Activated CD4-positive, alpha-beta T cell treated with anti-CD3 and anti-CD28 coated beads for 24 hours (primary cell): ENCODE measurements at places on chromosomes 3 and 15.

GRCh38 chr3:106229495-106230278, 360.9 kb upstream of the CBLB start:
- no peak for DNase-seq

DNA sequence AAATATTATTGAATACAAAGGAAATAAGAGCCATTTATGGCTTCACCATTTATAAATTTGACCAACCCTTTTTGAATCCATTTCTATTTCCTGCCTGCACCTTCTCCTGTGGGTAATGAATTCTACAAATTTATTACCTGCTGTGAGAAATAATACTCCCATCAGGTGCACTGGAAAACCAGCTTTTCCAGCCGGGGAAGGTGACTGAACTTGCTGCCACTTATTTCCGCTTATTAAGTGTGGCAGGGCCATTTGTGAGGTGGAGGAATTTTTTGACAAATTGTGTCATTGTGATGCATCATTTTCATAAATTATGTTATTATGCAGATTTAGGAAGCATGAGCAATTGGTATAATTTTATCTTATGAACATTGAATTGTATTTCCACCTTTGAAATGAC, 151.1 kb downstream of the SQOR start:
- DNase-seq, result no peak

DNA sequence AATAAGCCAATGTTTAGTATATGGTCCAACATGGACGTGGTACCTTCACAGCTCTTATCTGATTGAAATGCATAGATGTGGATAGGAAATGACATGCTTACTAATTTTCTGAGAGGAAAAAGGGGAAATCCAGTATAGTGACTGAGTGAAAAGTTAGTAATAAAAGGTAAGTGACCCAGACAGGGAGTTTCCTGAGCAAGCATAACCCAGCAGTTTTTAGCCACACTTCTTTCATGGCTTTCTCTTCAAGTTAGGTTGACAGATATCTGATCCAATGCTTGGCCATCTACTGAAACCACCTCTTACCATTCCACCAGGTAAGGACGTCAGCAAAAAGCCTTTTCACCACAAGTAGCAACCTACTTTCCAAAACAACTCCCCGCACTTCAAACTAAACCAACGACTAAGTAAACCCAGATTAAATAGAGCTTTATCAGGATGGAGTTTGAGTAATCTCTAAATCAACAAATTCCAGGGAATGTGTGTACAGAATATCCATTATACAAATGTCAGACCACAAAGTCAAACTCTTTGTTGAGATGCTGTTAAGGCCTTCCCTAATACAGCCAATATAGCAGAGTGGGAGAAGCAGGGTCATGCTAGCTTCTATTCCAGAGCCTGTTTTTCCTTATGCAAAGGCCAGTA, 329.7 kb downstream of the RORA start:
- DNase-seq, result no peak

GRCh38 chr3:32392536-32393302, 1.1 kb downstream of the CMTM7 start:
- no peak for DNase-seq

DNA sequence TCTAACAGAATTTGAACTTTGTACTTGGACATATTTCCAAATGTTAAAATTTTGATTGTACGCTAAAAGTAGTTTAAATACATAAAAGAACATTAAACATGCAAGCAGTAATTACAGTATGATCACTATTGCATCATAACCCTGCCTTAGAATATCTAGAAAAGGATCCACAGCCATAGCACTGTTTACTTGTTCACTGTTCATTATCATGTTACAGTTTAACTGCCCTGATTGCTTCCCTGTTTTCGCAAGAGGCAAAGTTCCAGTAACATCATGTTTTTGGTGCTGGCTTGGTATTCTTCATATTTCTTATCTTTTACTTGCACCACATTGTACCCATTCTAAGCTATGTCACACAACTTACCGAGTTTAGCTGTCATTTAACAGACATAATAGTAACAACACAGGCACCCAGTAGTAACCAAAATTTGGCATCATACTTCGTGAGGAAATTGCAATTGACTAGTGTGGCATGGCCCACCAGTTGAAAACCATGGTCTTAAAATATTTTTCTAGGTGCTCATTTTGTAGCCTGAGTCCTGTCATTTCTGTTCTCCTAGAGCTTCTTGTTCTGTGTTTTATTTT, 13.3 kb upstream of the TMEM87A start:
- DNase-seq, result no peak

GRCh38 chr15:34059476-34059875, 20.5 kb upstream of the AVEN start:
- no peak for DNase-seq

GRCh38 chr3:31495971-31496665, 36.6 kb upstream of the STT3B start:
- no peak for DNase-seq

GRCh38 chr3:52372822-52373504, 56.8 kb downstream of the DNAH1 start:
- no peak for DNase-seq

- DNase-seq, result no peak
Observed at GRCh38 chr3:144431134-144431533, 459.5 kb downstream of the DIPK2A start.

- DNase-seq, result no peak
Observed at GRCh38 chr3:143825513-143825912, 22.8 kb downstream of the SLC9A9 start.

DNA sequence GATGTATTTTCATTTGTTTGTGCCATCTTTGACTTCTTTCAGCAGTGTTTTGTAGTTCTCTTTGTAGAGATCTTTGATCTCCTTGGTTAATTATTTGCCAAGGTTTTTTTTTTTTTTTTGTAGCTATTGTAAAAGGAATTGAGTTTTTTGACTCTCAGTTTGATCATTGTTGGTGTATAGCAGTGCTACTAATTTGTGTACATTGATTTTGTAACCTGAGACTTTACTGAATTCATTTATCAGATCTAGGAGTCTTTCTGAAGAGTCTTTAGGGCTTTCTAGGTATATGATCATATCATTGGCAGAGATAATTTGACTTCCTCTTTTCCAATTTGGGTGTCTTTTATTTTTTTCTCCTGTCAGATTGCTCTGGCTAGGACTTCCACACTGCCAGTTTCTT, 42.2 kb upstream of the POMGNT2 start:
- DNase-seq, result no peak

DNA sequence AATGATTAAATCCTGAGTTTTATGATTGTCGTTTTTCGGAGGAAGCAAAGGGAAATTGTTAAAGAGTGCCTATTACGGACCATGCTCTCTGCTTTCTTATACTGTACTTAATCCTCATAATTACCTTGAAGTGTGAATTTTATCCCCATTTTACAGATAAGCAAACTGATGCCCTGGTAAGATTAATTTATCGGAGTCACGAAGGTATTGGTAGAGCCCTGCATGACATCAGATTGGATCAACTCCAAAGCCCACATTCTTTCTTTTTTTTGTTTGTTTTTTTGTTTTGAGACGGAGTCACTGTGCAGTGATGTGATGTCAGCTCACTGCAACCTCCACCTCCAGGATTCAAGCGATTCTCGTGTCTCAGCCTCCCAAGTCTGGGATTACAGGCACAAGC, 1.6 kb upstream of the GNB4 start:
- DNase-seq, result no peak

GRCh38 chr15:52039925-52040781, 21.1 kb downstream of the MAPK6 start:
- no peak for DNase-seq

DNA sequence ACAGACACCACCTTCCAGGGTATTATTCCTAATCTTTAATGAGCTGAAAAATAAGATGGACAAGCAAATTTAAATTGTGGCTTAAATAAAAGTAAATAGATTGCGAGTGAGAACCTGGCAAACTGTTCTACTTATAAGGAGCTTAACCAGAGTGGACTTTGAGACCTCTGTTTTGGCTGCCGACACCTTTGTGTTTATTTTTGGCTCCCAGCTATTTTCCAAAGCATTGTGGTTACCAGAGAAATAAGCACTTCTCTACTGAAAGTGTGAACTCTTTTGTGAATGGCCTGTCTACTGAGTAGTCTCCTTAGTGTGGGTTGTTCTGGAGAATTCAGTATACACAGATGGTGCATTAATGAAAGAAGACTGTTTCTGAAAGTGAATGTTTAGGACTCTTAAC, 109.4 kb downstream of the ATP8B4 start:
- no peak for DNase-seq

DNA sequence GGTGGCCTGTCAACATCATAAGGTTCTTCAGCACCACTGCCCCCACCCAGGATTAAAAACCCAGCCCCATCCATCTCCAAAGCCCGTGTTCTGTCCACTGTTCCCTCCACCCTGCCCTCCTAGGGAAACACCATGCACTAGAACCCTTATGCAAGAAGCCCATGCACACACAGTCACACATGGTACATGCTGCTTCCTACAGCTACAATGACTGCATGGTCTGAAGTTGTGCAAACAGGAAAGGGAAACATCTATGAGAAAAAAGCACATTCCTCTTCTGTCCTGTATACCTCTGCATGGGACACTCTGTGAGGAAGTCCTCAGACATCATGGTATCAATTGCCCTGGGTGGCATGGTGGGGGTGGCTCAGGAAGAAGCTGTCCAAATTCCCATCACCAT, 108.6 kb upstream of the MRPS22 start:
- no peak for DNase-seq

DNA sequence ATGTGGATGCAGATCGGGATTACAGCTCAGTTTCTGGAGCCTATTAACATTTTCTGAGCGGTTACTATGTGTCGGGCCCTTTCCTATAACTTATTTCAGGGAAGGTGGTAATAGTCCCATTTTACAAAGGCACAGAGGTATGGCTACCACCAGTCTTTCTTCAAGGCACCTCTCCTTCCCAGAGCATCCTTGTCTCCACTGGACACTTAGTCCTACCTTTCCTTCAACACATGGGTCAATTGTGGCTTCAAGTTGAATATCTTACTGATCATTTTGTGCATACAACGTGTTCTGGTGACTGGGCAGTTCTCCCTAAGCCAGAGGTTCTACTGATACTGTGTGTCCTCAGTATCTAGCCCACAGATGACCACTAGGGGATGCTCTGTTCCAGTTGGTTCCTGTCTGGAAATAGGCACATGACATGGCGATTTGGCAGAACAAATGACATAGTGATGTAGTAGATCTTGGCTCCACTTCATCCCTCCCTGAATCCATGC, 60.7 kb upstream of the CMTM8 start:
- DNase-seq, result peak; percentile 19

DNA sequence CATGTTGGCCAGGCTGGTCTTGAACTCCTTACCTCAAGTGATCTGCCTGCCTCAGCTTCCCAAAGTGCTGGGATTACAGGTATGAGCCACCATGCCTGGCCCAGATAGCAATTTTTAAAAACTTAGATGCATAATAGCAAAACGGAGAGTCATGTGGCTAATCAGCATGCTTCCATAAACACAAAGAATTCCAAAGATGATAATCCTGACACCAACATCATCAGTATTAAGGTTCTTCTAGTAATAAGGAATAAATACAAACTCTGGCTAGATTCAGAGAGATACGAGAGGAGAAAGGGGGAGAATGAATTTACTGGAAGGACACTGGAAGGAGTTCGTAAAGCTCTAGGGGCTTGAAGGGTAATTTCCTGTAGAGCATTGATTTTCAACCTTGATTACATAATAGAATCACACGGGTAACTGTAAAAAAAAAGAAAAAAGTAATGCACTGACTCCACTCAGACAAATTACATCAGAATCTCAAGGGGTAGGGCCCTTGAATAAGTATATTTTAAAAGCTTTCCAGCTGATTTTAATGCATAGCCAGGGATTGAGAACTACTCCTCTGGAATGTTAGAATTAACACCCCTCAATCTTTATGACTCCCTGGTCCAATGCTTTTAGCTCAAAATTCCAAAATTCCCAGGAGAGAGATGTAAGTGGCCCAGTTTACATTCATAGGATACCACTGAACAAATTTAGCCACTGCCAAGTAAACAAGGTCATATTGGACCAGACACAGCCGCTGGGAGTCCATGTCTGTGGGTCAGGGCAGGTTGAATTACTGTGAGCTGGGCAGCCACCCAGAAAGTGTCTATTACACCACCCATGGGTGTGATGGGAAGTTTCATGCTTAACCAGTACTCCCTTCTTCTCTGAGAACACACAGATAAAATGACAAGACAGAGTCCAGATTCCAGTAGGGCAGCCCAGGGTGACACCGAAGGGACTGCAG, 243.9 kb downstream of the TBL1XR1 start:
- DNase-seq, result no peak

DNA sequence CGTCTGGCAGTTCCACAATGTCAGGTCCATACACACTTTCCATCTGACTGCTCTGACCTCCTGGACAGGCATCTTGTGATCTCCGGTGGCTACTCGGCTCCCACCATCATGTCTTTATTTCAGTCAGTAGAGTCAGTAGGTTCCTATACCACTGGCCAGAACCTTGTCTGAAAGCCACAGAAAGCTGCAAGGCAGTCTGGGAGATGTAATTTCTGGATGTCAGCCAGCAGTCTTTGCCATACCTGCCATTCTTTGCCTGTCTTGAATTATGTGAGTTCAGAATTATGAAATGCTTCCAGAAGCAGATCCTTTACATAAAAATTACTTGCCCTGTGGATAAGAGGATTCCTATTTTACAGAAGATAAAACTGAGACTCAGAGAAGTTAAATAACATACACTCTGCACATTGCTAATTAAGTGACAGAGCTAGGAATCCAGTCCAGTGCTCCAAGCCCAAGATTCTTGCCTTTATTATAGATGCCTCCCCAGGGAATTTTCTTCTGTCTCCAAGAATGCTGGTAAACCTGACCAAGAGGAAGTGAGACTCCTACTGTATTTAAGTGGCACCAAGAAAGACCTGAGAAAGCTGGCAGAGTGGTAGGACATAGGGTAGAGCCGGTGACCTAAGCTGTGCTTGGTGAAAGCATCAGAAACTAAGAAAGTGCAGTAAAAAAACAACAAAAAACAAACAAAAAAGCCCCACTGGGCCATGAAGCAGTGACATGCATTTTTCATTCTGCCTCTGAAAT, 75.6 kb downstream of the IQCH start:
- DNase-seq, result no peak

DNA sequence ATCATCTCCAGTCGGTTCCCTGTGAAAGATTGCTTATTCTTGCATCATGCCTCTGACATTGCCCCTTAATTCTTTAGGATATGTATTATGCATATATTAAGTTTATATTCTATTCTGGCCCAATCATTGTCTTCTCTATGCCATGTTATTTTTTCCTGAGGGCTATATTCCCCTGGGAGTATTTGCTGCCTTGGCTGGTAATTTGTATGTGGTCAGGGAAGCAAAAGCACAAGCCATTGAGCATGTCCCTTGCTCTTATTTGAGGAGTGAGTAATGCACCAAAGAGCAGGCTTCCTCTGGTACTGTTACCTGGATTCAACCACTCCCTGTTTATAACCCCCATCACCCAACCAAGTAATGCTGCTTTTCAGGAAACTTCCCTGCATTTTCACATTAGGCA, 36.3 kb downstream of the STAC start:
- no peak for DNase-seq

GRCh38 chr15:90083954-90084607, 18.2 kb downstream of the IDH2 start:
- DNase-seq, result no peak
